ENCODE measurements at places on chromosomes 7 and 10.

- DNase-seq: no peak
Measured at GRCh38 chr10:79947787-79948424, 999 bp downstream of the SFTPD start.

GRCh38 chr10:91409069-91409868 lies 875 bp upstream of the HECTD2 start:
- DNase-seq: no peak

- no peak for DNase-seq
Measured at GRCh38 chr7:90850471-90850870, 254.3 kb downstream of the CDK14 start.

DNA sequence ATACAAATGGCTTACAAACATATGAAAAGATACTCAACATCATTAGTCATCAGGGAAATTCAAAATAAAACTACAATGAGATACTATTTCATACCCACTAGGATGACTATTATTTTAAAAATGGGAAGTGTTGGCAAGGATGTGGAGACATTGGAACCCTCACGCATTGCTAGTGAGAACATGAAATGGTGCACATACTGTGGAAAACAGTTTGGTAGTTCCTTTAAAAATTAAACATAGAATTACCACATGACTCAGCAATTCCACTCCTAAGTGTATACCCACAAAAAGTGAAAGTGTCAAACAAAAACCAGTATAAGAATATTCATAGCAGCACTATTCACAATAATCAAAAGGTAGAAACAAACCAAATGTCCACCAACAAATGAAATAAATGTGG lies 48.5 kb upstream of the SHTN1 start:
- DNase-seq: no peak

GRCh38 chr7:134710854-134711624 lies 64.4 kb downstream of the BPGM start:
- no peak for DNase-seq

DNA sequence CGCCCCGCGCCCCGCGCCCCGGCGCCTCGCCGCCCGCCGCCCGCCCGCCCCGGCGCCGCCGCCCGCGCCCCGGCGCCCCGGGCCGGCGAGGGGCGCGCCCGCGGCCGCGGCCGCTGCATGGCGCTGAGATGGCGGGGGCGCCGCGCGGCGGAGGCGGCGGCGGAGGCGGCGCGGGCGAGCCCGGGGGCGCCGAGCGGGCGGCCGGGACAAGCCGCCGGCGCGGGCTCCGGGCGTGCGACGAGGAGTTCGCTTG lies 174 bp downstream of the ADCY1 start:
- DNase-seq: no peak

DNA sequence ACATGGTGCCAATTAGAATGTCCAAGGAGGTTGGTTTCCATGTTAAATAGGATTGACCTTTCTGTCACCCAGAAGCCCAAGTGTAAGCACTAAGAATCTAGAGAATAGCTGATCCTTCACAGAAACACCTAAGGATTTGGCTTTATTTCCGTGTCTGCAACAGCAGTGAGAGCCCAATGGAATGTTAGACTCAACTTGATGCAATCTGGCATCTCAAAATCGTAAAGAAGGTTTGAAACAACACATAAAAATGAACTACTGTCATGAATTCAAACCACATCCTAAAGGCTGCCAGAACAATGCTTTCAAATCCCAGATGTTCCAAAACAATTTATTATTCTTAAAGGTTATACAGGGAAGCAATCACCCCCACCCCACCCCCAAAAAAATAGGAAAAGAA lies 18.6 kb downstream of the PPP1R3C start:
- no peak for DNase-seq

GRCh38 chr10:54866666-54867065 lies 65.6 kb upstream of the PCDH15 start:
- no peak for DNase-seq

- DNase-seq: no peak
Measured at GRCh38 chr7:71721742-71722141, 589.8 kb downstream of the GALNT17 start.

DNA sequence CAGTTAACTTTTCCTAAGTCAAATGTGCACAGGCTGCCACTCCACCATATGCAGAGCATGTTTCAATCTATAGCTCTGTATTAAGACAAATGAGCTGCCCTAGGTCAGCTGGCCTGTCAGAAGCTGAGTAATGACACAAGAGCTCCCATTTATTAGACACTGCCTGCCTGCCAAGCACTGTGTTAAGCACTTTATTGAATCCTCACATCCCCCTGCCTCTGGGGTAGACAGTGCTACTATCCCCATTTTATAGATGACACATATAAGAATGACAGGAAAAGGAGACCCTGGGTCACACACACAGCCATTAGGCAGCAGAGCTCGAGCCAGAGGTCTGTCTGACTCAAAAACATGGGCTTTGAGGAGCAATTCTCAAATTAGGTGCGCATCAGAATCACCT lies 179.8 kb upstream of the PDE1C start:
- DNase-seq: no peak

- no peak for DNase-seq
Measured at GRCh38 chr7:30329716-30330115, 45.3 kb downstream of the ZNRF2 start.

- no peak for DNase-seq
Measured at GRCh38 chr7:133252506-133252857, 396 bp upstream of the EXOC4 start.

DNA sequence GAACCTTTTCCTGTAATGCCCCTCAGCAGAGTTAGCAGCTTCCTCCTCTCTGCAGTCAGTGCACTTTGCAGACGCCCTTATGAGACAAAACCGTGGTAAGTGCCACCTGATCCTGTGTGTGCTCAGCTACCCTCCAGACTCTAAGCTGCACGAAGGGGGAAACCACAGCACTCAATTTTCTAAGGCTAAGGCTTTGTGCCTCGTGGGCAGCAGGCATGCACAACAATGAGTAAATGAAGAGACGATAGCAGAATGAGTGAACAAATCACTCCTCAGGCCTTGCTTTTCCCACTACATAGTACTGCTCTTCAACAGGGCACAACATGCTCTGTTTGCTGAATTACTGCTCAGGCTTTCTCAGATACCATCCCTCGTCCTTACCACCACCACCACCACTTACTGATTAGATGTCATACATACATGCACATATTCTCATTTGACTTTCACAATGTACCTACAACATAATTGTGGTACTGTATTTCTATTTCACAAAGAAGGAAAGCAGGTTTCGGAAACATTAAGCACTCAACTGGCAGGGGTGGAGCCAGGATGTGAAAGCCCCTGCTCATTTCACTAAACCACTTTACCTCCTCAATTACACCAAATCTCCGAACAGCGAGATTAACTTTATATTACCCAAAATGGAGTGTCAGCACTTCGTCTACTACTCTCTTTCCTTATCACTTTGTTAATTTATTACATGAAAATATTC lies 85.4 kb downstream of the ICA1 start:
- no peak for DNase-seq

- DNase-seq: no peak
Measured at GRCh38 chr7:109901926-109902325, 1189.0 kb upstream of the LRRN3 start.

DNA sequence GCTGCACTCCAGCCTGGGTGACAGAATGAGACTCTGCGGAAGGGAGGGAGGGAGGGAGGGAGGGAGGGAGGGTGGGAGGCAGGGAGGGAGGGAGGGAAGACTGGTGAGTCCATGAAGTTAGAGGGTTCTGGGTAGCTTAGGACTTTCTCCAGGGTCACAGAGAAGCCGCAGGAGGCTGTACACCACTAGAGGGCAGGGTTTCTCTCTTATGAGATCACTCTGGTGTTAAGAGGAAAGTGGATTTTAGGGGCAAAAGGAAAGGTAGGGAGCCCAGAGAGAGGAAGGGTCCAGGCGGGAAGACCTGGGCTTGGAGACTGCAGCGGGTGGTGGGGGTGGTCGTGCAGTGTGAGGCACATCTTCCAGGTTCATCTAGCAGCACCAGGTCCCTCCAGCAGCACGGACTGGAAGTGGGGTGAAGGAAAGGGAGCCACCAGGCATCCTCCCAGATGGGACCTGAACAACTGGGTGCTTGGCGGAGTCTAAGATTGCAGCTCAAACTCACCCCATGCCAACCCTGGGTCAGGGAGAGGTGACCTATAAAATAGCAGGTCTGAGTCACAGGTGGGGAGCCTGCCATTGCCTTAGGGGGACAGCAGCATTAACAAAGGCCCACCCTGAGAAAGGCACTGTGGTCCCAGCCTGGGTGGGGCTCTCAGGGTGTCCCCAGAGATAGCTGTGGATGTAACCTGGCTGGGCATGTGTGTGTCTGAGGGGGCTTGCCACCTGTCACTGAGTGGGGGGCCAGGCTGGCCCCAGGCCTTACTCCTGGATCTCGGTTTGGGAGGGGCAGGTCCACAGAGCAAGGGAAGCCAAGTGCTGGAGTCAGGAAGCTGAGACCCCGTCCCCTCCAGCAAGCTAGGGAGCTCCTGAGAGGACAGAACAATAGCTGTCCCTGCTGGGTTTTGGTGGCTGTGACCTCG lies 48.5 kb upstream of the SLC29A3 start:
- no peak for DNase-seq

GRCh38 chr10:101762736-101763135 lies 13.2 kb downstream of the FGF8 start:
- no peak for DNase-seq

- no peak for DNase-seq
Measured at GRCh38 chr10:96431211-96431970, 72.6 kb upstream of the OPALIN start.

GRCh38 chr10:133276435-133277201 lies at the start of gene ADAM8:
Gene ADAM8, minus strand, starts transcription at chr10:133276868. Its CDS starts 51 bp downstream, at chr10:133276817.
- no peak for DNase-seq

DNA sequence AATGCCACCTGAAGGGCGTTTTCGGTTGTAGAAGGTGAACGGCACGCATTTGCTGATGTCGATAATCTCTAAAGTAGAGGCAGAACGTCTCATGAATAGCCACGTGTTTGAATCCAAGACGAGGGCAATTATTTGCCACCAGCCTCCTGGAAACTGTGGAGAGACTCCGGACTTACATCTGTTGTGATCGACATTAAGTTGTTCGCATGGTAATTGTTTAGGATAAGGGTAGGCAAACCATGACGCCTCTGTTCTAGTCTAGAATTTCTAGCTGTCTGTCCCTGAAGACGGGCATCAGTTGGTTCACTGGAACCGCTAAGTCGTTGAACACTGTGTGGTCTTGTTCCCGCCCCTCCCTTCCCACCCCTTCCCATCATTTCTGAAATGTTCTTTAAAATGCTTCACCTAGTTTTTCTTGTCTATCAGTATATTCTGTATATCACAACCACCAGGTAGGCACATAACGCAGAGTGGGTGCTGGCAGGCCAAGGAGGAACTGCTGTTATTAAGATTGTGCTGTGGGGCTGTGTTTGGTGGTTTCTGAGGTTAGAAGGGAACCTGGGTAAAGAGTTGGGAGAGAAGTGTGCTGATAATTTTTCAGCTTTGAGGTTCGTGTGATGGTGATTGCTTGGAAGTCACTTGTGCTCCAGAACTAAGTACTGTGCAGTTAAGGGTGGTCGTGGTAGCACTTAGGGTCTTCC lies 1.2 kb downstream of the UBE3C start:
- no peak for DNase-seq

GRCh38 chr7:44309271-44310091 lies 15.9 kb downstream of the CAMK2B start:
- DNase-seq: no peak

GRCh38 chr10:112510384-112510783 lies 63.4 kb downstream of the VTI1A start:
- DNase-seq: no peak

- no peak for DNase-seq
Measured at GRCh38 chr7:4964506-4964905, 5.5 kb upstream of the MMD2 start.

DNA sequence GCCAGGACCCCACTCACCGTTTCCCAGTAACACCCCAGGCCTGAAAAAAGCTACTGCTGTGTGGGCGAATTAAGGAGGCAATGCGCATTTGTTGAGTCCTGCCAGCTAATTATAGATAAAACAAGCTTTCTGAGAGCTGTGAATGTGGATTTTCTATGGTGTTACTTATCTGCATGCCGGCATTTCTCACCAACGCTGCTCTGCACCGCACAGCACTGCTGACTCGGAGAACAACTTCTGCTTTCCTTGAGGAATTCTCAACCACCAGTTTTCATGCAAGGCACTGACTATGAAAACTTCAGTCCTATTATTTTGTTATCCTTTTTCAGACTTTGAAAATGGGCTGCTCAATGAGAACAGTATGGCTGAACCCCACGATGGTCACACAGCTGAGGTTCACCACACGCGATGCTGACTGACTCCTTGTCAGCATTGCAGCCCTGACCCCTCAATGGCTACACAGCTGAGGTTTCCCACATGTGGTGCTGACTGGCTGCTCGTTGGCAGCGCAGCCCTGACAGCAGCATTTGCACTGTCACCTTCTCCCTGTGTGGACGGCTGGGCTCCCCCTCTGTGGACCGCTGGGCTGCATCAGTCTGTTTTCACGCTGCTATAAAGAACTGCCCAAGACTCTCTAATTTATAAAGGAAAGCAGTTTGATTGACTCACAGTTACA lies 190.6 kb downstream of the DIP2C start:
- no peak for DNase-seq

GRCh38 chr10:61211468-61211867 lies 241.7 kb downstream of the TMEM26 start:
- no peak for DNase-seq

DNA sequence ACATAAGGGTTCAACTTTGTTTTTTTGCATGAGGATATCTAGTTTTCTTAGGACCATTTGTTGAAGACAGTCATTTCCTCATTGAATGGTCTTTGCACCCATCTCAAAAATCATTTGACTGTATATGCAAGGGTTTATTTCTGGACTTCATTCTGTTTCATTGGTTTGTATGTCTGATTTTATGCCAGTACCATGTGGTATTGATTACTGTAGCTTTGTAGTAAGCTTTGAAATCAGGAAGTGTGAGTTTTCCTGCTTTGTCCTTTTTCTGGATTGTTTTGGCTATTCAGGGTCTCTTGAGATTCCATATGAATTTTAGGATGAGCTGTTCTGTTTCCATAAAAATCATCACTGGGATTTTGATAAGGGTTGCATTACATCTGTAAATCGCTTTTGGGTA lies 63.9 kb downstream of the SND1 start:
- no peak for DNase-seq
